Hematopoietic multipotent progenitor cell treated with erythropoietin and hydrocortisone succinate and interleukin-3 and kit ligand, for 15 days (in vitro differentiated cells): ENCODE measurements at places on chromosomes 4 and X.

DNA sequence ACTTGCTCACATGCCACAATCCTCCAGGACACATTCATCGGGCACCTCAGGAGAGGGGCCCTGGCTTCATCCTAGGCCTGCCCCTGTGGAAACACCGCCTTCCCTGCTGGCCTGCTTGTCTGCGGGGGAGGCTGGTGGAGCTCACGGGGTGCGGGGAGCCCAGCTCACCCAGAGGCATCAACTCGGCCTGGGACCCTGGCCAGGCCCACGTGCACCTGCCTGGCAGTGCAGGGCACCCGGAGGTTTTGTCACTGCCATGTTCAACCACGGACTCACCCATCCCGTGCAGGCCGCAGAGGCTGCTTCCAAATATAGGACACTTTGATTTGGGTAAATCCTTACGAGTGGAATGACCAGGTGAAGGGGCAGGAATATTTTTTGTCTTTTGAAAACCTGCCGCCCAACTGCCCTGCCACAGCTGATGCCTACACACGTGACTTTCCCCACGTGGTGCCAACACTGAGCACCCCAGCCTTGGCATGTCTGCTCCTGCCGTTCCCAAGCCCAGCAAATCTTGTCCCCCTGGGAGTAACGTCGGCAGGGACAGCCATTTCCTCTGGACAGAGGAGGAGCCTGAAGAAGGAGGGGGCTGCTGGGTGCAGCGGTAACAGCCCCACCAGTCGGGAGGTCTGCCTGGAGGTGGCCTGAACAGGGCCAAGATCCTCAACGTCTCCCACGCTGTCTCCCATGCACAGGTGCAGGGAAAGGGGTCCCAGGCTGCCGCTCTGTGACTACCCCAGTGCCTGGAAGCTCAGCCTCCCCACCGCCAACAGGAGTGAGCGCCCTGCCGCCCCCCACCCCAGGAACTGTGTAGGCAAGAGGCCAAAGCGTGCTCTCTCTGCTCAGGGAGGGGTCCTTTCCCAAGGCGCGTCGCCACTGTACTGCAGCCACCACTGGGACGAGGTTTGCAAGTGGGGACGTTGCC is 8.5 kb downstream of the MXD4 start:
- DNase-seq: no peak

GRCh38 chr4:161907590-161907955 is 256.2 kb downstream of the FSTL5 start:
- no peak for DNase-seq

GRCh38 chrX:20547611-20548051 is 280.9 kb upstream of the RPS6KA3 start:
- DNase-seq: no peak

DNA sequence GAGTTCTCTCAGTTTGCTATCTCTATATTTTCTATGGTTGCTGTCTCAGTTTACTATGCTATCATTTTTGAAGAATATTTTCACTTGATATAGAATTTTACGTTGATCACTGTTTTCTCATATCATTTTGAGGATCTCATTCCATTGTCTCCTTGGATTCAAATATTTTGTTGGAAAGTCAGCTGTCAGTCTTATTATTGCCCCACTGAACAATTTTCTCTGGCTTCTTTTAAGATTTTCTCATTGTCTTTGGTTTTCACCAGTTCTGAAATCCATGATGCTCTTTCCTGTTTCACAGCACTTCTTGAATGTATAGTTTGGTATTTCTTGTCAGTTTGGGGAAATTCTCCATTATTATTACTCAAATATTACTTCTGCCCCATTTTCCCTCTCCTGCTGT is 81.1 kb downstream of the ENPP6 start:
- DNase-seq: no peak

GRCh38 chrX:77450996-77451395 is 3.8 kb downstream of the FGF16 start:
- no peak for DNase-seq

GRCh38 chrX:22021751-22022324 is 10.3 kb upstream of the PHEX start:
- no peak for DNase-seq

- no peak for DNase-seq
Observed at GRCh38 chr4:86586626-86587380, 7.3 kb upstream of the PTPN13 start.

GRCh38 chr4:83115000-83115399 is 471 bp upstream of the PLAC8 start:
- no peak for DNase-seq

DNA sequence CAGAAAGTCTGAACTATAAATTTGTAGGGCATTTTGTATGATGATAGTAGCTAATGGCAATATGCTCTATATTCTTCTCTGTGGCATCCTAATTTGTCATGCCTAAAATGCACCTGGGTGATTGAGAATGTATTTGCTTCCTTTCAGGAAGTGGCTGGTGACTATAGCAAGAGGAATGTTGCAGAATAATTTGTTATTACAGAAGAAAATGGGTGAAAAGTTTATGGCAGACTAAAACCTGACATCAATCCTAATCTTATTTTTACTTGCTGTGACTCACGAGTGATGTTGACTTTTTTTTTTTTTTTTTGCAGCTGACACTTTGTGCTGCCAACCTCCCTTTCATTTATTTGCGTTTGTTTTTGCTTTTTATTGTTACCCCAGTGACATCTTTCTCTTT is 141.1 kb downstream of the MSL3 start:
- no peak for DNase-seq

DNA sequence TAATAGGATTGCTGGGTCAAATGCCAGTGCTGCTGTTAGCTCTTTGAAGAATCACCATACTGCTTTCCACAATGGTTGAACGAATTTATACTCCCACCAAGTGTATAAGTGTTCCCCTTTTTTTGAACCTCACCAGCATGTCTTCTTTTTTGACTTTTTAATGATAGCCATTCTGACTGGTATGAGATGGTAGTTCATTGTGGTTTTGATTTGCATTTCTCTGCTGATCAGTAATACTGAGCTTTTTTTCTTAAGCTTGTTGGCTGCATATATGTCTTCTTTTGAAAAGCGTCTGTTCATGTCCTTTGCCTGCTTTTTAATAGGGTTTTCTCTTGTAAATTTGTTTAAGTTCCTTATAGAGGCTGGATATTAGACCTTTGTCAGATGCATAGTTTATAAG is 14.8 kb downstream of the USP38 start:
- no peak for DNase-seq

- no peak for DNase-seq
Observed at GRCh38 chr4:123555233-123555806, 158.7 kb downstream of the SPRY1 start.
